ENCODE measurements at places on chromosomes 2 and 18. TPM values are rescaled to one million over a fixed set of nuclear protein-coding genes. Genes with fewer than 3 reads are reported as not detected.

The REEP1 gene
- total RNA-seq, result 16.1 TPM

The ATP9B gene
- 9.8 TPM for total RNA-seq

The CYP1B1 gene
- total RNA-seq, result 53.1 TPM

The VWC2L gene
- total RNA-seq, result 0.87 TPM

The ATG9A gene
- total RNA-seq, result 120 TPM

The IMP4 gene
- 118 TPM for total RNA-seq

The COL3A1 gene
- total RNA-seq, result 71.7 TPM

The SLC9A4 gene
- total RNA-seq, result not detected

The GREB1 gene
- total RNA-seq, result 14.6 TPM

The ACKR3 gene
- 23.2 TPM for total RNA-seq

The IL37 gene
- total RNA-seq, result not detected

DNA sequence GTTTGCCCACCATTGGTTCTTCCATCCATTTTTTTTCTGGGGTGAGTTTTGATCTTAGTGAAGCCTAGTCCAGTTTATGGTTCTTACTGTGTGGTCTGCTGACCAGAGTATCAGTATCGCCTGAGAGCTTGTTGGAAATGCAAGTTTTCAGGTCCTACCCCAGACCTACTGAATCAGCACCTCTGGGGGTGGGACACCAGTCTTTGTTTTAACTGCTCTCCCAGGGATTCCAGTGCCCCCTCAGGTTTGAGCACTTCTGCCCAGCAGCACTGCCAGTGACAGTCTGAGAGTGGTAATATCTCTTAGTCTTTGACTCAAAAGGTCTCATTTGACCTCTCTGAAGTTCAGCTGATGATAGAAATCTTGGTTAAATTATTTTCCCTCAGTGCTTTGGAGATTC, 269.3 kb downstream of the ALPK2 start:
- no peak for DNase-seq

DNA sequence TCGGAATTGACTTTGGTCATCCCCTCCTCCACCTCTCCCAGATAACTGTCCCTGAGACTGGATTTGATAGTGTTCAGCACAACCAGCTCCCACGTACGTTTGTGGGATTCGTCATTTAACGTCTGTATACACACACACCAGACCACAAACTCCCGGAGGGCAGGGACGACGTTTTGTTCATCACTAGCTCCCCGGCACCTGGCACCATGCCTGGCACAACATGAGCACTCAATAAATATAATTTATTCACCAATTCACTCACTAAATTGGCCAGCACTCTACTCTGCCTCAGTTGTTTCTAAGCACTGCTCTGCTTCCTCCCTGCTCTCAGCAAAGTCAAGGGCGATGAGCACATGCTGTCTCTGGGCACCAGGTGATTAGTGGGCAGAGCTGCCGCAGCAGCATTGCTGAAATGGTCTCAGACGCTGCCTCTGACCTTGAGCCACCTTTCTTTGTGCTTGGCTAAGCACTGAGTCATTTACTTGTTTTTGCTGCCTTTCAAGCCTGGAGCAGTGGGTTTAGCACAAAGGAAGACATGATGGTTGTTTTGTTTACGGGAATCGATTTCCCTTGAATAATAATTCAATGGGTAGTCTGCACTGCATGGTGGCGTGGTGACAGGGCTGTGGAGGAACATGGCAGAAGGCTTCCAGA, 19.3 kb upstream of the LOXHD1 start:
- DNase-seq, result no peak

GRCh38 chr2:235462415-235462790, 31.4 kb upstream of the AGAP1 start:
- no peak for DNase-seq

DNA sequence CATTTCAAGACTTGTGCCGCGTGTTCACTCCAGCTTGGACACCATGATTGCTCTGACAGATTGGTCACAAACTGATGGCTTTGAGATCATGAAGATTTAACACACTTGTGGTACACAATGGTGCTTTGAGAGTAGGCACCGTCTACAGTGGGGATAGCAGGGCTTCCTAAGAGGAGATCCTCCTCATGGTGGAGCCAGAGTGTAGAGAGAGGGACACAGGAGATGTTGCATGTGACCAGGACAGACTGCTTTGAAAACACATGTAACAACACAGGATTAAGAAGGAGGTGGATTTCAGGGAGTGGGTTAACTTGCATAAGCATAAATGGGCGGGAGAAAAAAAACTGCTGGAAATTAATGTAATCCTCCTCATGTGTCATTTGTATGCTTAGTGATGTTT, 95.7 kb upstream of the LINC00305 start:
- DNase-seq, result no peak

GRCh38 chr18:6476880-6477279, 62.2 kb upstream of the L3MBTL4 start:
- no peak for DNase-seq

DNA sequence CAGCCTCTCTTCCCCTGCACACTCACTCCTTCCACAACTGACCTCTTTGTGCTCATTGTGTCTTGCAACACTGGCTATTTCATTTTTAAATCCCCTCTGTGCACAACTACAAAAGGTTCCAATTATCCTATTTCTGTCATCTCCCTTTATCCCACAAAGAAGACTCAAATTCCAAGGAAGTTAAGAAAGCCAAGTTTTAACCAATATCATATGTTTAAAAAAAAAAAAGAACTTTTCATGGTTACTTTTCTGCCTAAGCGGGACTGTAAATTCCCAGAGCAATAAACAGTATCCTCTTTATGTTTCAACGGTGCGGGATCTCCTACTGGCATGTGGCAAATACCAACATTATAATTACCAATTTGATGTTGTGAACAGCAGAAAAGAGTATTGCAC, 83.8 kb downstream of the DOCK10 start:
- DNase-seq, result no peak

GRCh38 chr2:216404010-216404618, 8.2 kb upstream of the SMARCAL1 start:
- DNase-seq, result peak; percentile 21

DNA sequence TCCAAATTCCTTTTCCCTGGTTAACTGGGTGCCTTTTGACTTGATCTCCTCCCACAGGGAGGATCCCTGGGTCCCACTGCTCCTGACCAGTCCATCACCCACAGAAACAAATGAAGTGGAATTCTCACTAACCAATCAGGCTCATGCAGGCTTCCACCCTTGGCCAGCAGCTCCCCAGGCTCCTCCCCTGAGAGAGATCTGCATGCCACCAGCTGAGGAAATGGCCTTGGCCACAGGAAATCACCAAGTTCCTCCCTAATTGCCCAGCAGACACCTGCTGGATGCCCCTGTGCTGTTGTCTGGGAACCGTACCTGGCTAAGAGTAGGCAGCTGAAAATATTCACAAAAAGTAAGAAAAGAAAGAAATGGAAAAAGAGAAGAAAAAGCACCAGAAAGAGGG, 207.4 kb downstream of the NCK2 start:
- no peak for DNase-seq

DNA sequence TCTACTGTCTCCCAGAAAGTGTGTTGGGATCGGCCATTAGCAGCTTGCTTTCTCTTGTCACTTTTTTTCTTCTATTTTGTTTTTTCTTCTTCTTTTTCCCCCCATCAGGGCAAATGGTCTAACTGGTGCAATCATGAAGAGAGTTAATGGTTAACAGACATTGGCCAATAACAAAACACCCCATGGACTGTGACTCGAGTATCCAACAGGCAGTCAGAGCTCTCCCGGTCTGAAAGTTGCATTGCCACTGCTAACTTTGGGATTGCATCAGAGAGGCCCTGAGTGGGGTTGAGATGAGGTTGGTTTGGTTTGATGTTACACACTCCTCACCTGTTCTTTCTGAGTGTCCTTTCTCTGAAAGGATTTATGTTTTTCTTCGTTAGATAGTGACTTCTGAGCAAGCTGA, 12.9 kb upstream of the SNORC start:
- no peak for DNase-seq

- DNase-seq, result no peak
These were observed 57.1 kb downstream of the PDK1 start for GRCh38 chr2:172613040-172613439.

DNA sequence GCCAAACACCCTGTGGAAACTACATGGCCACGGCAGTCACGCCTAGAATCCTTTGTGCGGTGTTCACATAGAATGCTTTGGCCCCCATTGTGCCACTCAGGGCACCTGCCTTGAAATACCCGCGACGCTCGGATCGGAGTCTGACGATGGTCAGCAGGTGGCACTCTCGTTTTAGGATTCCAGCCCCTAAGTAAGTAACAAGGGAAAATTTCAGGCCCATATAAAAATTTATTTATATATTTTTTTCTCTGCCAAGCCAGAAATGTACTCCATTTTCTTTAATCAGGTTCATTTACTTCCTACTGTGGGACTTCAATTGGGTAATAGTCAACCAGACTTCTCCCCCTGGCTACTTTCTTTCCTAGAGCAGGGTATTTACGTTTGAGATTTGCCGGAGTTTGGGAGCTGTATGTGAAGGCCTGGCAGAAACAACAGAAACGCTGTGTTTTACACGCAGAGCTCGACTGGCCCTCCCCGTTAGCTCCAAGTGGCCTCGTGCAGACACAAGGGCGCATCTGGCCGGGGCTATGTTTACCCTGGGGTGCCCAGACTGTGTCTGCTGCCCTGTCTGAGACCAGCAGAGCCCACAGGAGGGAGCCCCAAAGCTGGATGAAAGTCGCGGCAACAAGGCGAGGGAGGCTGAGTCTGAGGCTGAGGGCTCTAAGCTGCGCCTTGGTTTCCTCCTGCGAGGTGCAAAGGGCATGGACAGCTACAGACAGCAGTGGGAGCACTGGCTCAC, 41.6 kb downstream of the LRRC30 start:
- DNase-seq, result peak; percentile 57

DNA sequence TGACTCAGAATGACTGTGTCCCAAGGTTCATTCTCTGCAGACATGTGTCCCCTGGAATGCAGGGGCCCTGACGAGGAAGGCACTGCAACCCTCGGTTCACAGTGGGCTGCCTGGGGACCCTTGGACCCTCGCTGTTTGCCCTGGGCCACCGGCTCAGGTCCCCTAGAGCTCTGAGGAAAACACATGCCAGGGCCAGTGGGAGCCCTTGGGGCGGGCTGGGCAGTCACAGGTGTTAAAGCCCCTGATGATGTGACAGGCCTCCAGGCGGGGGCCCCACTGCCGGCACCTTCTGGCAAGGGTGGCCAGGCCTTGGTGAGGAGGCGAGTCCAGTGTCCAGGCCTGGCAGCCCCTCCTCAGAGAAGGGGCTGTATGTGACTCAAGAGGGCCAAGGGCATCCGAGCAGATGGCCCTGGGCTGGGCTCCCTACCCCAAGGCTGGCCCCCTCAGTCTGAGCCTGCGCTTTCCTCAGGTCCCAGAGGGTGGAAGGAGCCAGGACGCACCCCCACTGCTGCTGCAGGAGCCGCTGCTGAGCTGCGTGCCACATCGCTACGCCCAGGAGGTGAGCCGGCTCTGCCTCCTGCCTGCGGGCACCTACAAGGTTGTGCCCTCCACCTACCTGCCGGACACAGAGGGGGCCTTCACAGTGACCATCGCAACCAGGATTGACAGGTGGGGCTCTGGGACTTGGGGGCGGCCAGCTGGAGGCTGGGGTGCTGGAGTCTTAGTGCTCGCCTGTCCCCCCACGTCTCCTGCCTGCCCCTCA, 11.1 kb downstream of the CAPN10 start:
- DNase-seq, result peak; percentile 46

DNA sequence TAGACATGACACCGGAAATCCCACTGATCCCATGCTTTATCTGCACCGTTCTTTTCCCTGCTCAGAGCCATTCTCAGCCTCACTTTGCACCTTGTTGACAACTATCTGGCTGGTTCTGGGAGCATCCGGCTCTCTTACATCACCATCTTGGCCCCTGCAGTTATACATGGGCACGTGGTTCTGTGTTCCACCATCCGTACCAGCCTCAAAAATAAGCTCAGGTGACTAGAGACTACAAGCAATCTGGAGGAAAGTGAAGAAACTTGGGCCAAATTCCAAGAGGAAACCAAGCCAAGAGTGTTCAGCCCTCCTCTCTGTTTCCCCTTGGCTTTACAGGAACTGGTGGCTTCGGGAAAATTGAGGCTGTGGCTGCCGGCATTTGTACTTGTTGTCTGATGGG, 244.6 kb upstream of the ACVR2A start:
- no peak for DNase-seq

DNA sequence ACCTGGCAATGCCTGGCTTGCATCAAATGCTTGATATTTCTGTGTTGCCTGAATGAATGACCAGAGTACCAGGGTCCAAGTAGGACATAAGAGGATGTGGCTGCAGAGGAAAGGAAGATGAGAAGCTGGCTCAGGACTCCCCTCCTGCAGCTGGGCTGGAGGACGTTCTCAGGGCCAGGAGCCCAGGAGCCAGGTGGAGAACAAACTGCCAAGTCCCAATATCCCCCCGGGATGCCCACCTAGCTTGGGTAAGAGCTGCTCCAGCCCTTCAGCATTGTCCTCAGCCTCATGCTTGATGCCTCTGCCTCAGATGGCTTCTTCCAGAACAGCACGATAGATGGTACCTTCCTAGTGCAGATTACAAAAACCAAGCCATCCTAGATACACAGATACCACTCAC, 8.6 kb upstream of the ATP6V1B1 start:
- no peak for DNase-seq

GRCh38 chr2:138922973-138923563, 142.9 kb upstream of the NXPH2 start:
- DNase-seq, result no peak

GRCh38 chr2:212921061-212921460, 230.4 kb downstream of the IKZF2 start:
- DNase-seq, result no peak

- DNase-seq, result no peak
These were observed 155.8 kb upstream of the ALKAL2 start for GRCh38 chr2:443741-444140.

DNA sequence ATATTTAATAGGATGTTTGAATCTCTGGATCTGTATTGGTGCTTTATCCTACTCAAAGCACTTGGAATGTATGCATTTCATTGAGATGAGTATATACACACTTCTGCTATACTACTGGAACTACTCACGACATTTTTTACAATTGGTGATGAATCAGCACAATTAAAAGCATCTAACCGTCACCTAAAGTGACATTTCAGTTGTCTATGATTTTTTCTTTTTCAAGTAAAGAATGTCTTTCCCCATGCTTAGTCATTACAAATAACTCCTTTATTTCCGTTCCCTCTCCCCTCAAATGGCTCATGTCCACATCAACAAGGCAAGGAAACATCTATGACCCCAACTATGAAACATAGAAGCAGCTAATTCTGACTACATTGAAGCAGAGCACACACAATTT, 77.3 kb downstream of the CLIP4 start:
- DNase-seq, result no peak

DNA sequence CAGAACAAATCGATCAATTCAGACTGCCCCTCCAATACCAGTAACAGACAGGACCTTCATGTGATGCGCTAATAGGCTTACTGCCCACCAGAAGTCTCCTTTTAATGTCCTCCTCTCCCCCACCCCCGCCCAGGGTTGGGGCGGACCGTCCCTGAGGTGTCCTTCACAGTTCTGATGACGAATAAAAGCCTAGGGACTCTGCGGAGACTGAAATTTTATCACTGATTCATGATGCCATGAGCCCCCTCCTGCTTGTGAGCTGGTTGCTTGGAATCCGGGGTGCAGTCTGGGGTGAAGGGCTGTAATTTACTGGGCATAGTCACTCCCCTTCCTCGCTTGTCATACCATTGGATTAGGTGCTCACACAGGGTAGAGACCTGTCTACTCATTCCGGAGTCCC, 42.3 kb downstream of the B3GNT2 start:
- DNase-seq, result no peak

Measured in psoas muscle (tissue), 8 donors.